ENCODE measurements at places on chromosomes 4 and X.
A peak's percentile ranks its signal among the peaks of the same experiment; 100 is the strongest.

- peak; percentile 62 for DNase-seq
These were observed 395.7 kb downstream of the TRIML1 start for GRCh38 chr4:188534917-188535316.

DNA sequence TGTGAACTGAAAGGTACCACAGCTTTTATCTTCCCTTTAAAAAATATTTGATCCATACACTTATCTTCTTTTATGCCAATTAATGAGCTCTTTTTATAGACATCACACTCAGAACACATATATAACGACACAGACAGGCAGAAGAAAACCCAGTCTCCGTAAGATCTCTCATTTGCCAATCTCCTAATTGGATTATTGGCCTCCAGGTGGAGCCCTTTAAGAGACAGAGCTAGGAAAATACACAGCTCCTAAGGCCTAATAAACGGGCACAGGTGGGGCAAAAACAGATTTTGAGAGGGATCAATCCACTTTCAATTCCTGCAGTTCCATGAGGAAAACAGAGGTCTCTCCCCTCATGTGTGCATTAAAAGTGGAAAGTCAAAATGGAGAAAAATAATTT lies 1495.4 kb downstream of the RPA4 start:
- no peak for DNase-seq

DNA sequence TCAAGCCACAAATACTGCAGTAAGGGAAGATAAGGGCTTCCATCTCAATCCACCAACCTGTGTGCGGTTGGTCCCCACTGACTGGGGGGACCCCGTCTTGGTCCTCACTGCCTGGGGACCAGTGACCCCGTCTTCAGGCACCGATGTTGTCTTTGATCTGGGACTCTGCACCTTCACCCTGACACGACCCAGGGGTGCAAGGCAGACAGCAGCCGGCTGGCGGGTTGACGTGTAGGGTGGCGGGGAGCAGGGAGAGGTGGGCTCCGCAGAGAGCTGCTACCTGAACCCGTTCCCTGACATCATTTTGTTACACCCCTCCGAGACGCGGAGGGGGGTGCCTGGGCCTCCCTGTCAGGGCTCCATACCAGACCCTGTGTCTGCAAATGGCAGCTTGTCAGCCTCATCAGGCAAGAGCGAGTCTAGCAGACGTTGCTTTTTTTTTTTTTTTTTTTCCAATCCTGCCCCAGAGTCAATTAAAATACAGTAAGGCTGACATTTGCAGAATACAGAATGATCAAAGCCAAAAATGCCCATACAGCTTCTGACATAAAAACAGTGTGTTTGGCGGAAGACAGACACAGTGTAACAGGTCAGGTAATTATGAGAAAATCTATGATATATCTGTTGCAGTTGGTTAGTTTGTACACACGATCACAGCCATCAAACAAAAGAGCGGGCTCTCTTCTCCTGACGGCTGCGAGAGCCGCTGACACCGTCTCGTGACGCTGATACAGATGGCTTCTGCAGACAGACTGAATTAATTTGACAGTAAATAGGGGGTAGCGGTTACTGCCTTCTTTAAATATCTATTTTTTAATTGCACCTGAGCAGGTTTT lies 118.6 kb downstream of the CRLF2 start:
- peak; percentile 16 for DNase-seq

DNA sequence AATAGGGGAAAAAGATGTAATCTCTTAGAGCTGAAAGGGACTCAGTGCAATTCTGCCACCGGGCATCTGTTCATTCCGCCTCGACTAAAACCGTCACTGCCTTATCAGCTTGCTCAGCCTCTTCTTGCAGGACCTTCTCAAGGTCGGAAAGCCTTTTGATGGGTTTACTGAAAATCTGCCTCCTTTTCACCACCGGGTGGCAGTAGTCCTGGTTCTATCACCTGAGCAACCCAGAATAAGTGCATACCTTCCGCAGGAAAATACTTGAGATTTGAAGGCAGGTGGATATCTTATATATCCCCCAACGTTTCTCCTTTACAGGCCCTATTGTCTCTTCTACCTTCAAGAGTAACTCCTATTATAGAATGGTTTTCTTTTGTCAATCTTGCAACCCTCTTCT lies 103.4 kb upstream of the PAK3 start:
- no peak for DNase-seq

- DNase-seq, result no peak
These were observed 129.9 kb downstream of the CBR4 start for GRCh38 chr4:168880072-168880675.
